ENCODE measurements at places on chromosomes 5 and 9. TPM values are rescaled to one million over a fixed set of nuclear protein-coding genes. Genes with fewer than 3 reads are reported as not detected.

Gene PHAX
- 71.1 TPM for total RNA-seq

Gene NUTM2F
- total RNA-seq, result not detected

Gene ALG2
- total RNA-seq, result 34.4 TPM

Gene SNCAIP
- 69.9 TPM for total RNA-seq

Gene CARD6
- 5.9 TPM for total RNA-seq

Gene SLC1A3
- 2.1 TPM for total RNA-seq

Gene ABCA1
- total RNA-seq, result 125 TPM

Gene MRPS30
- total RNA-seq, result 85.7 TPM

Gene FGF18
- total RNA-seq, result 0.22 TPM

Gene JAK2
- 12.2 TPM for total RNA-seq

Gene IRX1
- not detected for total RNA-seq

Gene PDZD2
- total RNA-seq, result 0.44 TPM

Gene EPB41L4A
- total RNA-seq, result 1.00 TPM

Gene OGN
- 0.33 TPM for total RNA-seq

Gene PPP1R26
- 22.9 TPM for total RNA-seq

Gene ANKRD34B
- not detected for total RNA-seq
